ENCODE measurements at places on chromosomes 6 and 20. TPM values are rescaled to one million over a fixed set of nuclear protein-coding genes. Genes with fewer than 3 reads are reported as not detected.

SIRPA gene
- 1.7 TPM for total RNA-seq

RSPO4 gene
- 0.19 TPM for total RNA-seq

FAM83B gene
- total RNA-seq = not detected

MCM9 gene
- 30.6 TPM for total RNA-seq

FAM217A gene
- not detected for total RNA-seq

- H3K27ac ChIP-seq = no peak overlapping the region
- DNase-seq = no peak
- no peaks in the 10 kb centered on the region for H3K4me1 ChIP-seq
- H3K36me3 ChIP-seq = no peaks in the 10 kb centered on the region
Measured at GRCh38 chr6:23180504-23181293, 611.3 kb downstream of the HDGFL1 start.

DNA sequence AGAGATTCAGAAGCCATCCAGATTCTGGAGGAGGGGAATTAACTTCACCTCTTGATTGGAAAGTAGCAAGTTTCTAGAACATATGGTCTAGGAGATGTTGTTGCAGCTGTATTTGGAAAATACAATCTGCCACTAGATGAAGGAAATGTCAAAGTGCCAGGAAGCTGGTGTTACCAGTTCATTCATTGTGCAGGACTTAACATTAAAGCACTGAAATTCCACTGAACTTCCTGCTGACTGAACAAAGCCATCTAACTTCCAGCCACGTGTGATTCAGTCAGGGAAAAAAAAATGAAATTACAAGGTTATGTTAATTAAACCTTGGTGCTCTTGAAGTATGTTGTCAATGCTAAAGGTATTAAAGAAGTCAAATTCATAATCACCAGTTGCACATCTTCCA is 321.5 kb upstream of the SASH1 start:
- DNase-seq = no peak
- no peak overlapping the region for H3K4me3 ChIP-seq
- H3K36me3 ChIP-seq = no peaks in the 10 kb centered on the region
- no peaks in the 10 kb centered on the region for H3K4me1 ChIP-seq
- no peak overlapping the region for H3K27ac ChIP-seq

GRCh38 chr6:165266191-165266590 is 43.2 kb downstream of the C6orf118 start:
- H3K4me3 ChIP-seq = no peak overlapping the region
- H3K27me3 ChIP-seq = no peaks in the 10 kb centered on the region
- H3K4me1 ChIP-seq = no peaks in the 10 kb centered on the region
- no peaks in the 10 kb centered on the region for H3K36me3 ChIP-seq
- no peak overlapping the region for H3K27ac ChIP-seq
- no peak for DNase-seq

GRCh38 chr6:49856282-49856681 is 10.1 kb downstream of the CRISP1 start:
- DNase-seq = no peak
- H3K36me3 ChIP-seq = no peaks in the 10 kb centered on the region
- no peak overlapping the region for H3K4me3 ChIP-seq
- H3K27me3 ChIP-seq = no peaks in the 10 kb centered on the region

DNA sequence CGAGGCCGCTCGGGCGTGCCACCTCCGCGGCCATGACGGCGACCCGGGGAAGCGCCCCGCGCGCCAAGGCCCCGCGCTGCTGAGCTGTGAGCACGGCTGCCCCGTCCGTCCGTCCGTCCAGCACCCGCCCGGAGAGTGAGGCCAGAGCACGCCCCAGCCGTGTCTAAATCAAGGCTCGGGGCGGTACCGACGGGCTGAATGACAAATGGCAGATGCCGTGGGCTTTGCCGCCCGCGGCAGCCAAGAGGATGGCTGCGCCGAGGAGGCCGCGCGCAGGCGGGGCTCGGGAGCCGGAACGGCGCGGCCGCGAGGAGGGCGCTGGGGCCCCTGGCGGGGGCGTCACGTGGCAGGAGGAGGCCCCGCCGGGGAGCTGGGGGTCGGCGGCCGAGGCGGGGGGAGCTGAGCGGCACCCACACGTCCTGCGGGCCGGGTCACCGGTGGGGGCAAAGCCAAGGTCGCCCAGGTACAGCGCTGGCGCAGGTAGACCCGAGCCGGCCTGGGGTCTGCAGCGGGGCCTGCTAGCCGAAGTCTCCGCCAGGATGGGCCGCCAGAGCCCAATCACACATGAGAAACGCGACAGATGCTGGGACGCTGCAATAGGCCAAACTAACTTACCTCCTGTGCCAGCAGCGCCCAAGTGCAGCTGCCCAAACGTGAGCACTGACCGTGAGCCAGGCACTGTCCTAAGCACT is at the start of gene PLAGL1:
TSS of gene PLAGL1 (minus strand) at position 140 of the 692 bp plus-strand sequence. CDS start 60,123 bp downstream, outside the sequence.
- no peak within 1 kb of the TSS for H3K27ac ChIP-seq
- H3K27me3 ChIP-seq = no peaks in the 10 kb centered on the region
- peak; percentile 15 for DNase-seq
- no peak within 1 kb of the TSS for H3K4me3 ChIP-seq
- H3K36me3 ChIP-seq = no peaks in the 10 kb centered on the region

DNA sequence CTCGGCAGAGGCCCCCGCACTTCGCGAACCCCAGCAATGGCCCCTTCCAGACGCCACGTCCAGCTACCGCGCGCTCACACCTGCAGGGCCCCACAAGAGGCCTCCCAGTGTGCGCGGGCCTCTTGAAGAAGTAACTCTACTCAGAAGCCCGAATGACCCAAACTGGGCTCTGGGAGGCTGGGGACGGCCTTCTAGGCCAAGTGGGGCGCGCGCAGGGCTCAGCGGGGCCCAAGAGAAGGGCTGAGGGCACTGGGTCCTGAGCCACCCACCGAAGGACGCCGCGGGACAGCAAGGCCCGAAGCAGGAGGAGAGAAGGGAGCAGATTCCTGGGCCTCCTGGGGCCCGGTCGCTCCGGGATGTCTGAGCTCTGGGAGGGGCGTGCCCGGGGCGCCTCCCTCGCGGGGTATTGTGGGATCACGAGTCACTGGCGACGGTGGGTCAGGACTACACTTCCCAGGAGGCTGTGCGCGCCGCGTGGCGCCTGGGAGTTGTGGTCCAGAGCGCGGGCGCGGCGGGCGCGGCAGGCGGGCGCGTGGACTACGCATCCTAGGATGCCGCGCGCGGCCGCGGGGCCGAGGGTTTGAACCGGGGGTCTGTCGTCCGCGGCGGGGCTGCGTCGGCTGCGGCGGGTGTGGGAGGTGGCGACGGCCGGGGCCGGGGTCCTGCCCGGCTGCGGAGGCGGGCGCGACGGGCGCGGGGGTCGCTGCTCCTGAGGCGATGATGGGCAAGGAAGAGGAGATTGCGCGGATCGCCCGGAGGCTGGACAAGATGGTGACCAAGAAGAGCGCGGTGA is at the start of gene TCEA2:
TSS of gene TCEA2 (plus strand) at position 603 of the 793 bp plus-strand sequence. CDS start at position 718, 115 bp downstream.
- peaks cover 40% of the 10 kb centered on the region for H3K4me1 ChIP-seq
- peak; percentile 92 for DNase-seq
- no peaks in the 10 kb centered on the region for H3K36me3 ChIP-seq
- H3K4me3 ChIP-seq = peak within 1 kb of the TSS; percentile 56
- H3K27me3 ChIP-seq = no peaks in the 10 kb centered on the region
- peak within 1 kb of the TSS; percentile 74 for H3K27ac ChIP-seq

All from naive thymus-derived CD4-positive, alpha-beta T cell (primary cell).